ENCODE measurements at places on chromosomes 3 and 15. TPM values are rescaled to one million over a fixed set of nuclear protein-coding genes. Genes with fewer than 3 reads are reported as not detected.
A peak's percentile ranks its signal among the peaks of the same experiment; 100 is the strongest.

The CCDC54 gene
- total RNA-seq = not detected

The IRAK2 gene
- 20.3 TPM for total RNA-seq

The RHOA gene
- total RNA-seq = 379 TPM

The PAQR5 gene
- 6.5 TPM for total RNA-seq

- no peak for DNase-seq
These were observed 29.8 kb downstream of the CDCP1 start for GRCh38 chr3:45116350-45116749.

- DNase-seq = no peak
These were observed 11.9 kb downstream of the GPR176 start for GRCh38 chr15:39908186-39908585.

DNA sequence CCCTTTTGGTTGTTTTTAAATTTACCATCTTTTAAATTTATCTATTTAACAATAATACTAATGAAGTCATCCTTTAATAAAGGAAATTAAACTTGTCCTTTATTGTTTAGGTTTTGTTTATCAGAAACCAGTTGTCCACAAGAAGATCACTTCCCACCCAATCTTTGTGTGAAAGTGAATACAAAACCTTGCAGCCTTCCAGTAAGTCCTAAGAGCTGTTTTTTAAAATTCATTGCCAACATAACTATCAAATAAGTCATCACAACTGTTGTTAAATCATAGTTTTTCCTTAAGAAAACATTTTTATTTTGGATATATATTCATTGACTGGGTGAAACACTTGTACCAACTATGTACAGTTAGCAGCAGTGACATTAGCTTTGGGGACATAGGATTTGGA is 59.4 kb downstream of the CALML4 start:
- DNase-seq = no peak

DNA sequence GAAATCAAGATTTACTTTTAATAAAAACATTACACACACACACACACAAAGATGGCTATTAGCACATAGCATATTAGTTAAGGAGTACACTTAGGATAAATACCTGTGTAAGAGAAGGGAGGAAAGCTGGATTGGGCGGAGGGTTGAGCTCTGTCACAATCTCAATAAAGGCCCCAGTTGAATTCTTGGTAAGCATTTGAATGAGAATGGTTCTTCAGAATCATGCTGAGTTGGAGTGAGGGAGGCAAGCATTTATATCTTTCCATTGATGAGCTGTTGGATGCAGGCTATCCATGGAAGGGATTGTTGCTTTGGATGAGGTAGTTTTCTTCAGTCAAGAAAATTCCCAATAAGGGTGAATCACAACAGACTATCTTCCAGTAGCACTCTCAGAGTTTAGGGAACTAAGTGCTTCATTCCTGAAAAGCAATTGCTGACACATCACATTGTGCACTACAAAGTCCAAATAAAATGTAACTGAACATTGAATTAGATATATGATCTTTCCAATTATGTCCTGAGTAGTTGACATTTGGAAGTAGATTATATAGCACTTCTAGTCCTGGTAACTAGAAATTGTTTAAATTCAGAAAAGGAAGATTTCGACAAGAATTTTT is 95.7 kb downstream of the SUCNR1 start:
- DNase-seq = no peak

DNA sequence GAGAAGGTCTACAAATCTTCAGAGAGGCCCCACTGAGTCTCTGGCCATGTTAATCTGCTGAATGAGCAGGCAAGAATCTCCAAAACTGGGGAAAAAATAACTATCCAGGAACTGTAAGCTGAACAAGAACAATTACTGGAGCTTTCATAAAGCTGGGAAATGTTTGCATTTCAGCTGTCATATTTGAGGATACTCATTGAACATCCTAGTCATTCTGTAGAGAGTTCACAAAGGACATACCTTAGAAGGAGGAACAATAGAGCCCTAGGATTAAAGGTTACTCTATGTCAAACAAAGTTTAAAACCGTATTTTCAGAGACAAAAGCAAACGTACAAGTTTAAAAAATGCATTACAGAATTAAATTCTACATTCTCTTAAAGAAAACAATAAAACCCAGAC is 257.5 kb downstream of the SCAPER start:
- DNase-seq = no peak

- no peak for DNase-seq
These were observed 45.4 kb downstream of the HEG1 start for GRCh38 chr3:125010393-125010792.

DNA sequence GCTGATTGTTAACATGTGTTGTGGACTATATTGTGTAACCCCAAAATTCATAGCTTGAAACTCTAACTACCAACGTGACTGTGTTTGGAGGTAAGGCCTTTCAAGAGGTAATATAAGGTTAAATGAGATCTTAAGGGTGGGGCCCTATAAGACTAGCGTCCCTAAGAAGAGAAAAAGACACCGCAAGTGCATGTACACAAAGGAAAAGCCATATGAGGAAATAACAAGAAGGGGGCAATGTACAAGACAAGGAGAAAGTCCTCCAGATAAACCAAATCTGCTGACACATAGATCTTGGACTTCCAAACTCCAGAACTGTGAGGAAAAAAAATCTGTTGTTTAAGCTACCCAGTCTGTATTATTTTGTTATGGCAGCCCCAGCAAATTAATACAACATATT is 8.6 kb downstream of the DMXL2 start:
- DNase-seq = no peak

GRCh38 chr3:76656531-76657070 is 383.3 kb upstream of the ROBO2 start:
- no peak for DNase-seq

GRCh38 chr3:39232859-39233258 is 40.5 kb upstream of the XIRP1 start:
- DNase-seq = no peak

- no peak for DNase-seq
These were observed 9.7 kb upstream of the PCOLCE2 start for GRCh38 chr3:142898346-142899213.

DNA sequence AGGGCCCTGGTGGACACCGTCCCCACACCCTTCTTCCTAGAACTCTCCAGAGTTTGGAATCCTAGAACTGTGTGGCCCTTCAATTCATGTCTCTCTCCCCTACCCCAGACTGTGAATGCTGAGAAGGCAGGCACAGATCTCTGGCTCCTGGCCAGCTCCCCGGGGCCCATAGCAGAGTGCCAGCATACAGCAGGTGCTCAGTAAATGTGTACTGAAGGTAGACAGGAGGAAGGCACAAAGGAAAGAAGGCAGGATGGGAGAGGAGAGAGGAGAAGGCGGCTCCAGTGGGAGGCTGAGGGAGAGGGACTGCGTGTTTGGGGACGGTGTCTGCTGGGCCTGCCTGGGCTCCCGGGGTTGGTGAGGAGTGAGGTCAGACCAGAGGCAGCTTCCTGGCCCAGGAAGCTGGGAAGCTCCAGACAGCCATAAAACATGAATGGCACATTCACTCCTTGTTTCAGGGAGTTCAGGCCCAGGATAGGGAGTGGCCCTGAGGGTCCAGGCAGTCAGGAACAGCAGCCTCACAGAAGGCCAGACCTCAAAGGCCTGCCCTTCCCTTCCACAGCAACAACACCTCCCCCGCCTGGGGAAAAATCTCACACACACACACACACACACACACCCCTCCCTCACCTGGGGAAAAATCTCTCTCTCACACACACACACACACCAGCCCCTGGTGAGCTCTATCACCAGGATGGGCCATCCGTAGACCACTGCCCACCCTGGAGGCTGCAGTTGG is 137.1 kb upstream of the PRR20G start:
- DNase-seq = peak; percentile 32

DNA sequence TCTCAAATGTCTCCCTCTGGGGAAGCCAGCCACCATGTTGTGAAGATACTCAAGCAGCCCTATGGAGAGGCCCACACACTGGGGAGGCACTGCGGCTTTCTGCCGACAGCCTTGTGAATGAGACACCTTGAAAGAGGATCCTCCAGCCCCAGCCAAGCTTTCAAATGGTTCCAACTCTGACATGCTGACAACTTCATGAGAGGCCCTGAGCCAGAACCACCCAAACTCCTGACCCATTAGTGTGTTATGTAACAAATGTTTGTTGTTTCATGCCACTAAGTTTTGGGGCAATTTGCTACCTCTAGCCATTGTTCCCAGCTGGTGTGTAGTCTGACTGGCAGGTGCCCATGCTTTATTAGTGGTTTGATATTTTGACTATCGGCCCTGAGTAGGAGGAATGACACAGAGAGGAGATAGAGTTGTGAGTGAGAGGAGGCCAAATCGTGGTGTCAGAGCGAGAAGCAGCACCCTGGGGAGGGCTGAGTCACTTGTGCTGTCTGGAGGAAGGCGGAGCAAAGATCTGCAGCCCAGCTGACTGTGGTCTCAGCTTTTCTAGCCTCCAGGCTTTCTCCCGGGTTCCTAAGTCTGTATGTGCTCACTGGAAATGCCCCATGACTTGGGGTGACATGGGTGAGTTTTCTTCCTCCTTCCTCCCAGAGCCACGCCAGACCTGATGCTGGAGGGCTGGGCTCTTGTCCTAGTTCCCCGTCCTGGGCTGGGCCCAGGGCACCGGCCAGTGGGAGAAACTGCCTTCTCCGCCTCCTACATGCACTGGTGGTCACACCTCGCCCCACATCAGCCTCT is 56.7 kb upstream of the BLM start:
- peak; percentile 76 for DNase-seq

DNA sequence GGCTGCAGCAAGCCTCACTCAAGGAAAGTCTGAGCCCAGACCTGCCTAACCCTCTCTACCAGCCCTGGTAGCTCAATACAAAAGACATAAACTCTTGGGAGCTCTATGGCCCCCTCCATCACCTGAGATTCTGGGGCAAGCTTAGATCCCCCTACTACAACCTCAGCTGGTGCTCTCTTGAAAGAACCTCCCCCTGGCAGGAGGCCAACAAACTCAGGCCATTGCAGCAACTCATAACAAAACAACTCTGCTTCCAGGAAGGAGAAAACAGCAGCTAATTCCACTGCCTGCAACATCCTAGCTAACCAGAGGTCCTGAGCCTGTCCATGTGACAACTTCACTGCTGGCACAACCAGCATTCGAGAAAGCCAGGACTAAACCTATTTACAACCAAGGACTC is 169.2 kb downstream of the ROBO1 start:
- DNase-seq = no peak

DNA sequence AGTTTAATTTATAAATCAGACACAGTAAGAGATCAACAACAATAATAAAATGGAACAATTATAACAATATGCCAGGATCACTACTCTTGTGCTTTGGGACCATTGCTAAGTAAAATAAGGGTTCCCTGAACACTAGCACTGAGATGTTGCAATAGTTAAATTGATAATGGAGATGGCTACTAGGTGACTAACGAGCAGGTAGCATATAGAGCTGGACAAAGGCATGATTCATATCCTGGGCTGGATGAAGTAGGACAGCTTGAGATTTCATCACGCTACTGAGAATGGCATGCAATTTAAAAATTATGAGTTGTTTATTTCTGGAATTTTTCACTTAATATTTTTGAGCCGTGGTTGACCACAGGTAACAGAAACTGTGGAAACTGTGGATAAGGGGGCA is 20.7 kb upstream of the MYZAP start:
- DNase-seq = no peak

- DNase-seq = no peak
These were observed 66.4 kb downstream of the B3GALNT1 start for GRCh38 chr3:161038725-161039124.

GRCh38 chr3:133828576-133829309 is 23.1 kb downstream of the SRPRB start:
- DNase-seq = no peak

GRCh38 chr3:25396251-25396650 is 31.8 kb upstream of the RARB start:
- no peak for DNase-seq

DNA sequence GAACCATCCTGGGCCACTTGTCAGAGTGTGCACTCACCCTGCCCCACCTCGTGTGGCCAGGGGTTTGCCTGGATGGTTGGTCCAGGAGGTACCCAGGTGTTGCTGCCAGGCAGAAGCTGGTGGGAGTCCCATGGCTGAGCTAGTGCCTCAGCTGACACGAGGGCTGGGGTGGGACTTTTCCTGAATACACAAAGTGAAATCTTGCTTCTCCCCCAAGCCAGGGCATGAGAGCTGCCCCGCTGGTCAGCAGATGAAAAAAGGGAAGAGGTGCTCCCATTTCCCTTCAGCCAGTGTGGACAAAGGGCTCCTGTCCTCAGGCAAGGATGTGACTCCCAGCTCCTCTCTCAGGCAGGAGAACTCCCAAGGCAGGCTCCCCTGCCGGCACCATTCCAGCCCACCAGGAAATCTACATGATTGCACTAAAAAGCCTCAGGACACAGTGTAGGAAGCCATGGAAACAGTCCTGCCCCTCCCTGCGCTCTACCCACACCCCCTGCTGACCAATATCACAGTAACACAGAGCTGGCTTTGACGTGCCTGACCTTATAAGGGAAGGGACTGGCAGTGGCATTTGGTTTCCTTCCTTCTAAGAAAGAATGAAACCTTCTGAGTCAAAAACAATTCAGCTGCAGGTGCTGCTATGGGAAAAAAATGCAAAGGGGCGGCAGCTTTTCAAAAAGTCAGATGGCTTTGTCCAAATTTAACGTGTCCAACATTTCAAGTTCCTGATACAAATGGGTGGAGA is 33.9 kb downstream of the MYO5C start:
- DNase-seq = peak; percentile 83

- DNase-seq = no peak
These were observed 116.3 kb downstream of the KCNAB1 start for GRCh38 chr3:156236556-156237260.

All from ureter (tissue), 1 donor.